Left hindlimb (tissue), 1 donor: ENCODE measurements at places on chromosomes 3 and 15.

DNA sequence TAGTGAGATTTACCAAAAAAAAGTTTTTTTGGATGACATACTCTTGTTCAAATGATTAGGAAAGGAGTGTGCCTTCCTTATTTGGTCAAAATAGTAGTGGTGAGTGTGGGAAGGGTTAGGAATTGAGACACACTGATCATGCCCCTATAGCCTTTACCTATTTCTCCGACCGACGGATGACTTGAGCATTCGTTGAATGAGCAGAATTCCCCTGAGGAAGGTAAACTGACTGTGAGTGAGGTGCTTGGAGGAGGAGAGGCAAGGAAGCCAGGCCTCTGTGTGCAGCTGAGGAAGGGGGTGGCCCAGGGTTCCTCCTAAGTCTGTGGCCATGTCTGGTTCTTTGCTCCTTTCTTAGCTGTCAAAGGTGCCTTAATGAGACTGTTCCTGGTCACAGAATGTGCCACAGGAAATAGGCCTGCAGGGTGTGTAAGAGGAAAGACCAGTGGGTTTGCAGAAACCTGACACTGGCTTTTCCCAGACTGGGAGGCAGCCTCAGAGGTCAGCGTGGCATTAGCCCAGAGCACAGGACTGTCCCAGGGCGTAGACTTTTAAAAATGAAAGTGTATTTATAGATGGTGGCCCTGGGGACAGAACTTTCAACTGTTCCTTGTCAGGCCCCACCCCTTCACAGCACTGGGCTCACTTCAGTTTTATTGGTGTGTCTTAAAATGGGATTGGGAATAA lies 307.7 kb upstream of the C2CD4B start:
- no peak for DNase-seq

DNA sequence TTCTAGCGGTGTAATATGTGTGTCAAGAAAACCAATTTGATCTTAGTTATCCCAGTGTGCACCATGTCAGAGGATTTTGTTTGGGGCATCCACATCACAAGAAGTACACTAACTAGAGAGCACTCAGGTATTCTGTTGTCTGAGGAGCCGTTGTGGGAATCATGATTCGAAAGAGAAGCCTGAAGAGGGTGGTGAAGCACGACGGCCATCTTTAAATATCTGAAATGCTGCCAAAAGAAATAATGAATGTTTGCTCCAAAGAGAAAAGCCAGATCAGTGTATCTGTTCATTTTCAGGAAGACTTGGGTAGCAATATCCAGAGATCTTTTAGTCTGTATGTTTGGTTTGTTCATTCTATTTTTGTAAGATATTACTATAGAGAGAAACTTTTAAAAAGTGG lies 180.7 kb downstream of the KLHL25 start:
- DNase-seq: no peak

- DNase-seq: peak; percentile 35
Measured at GRCh38 chr3:126782536-126782935, 78.5 kb downstream of the CHCHD6 start.

GRCh38 chr3:64028754-64029153 lies 5.5 kb upstream of the PSMD6 start:
- DNase-seq: no peak

DNA sequence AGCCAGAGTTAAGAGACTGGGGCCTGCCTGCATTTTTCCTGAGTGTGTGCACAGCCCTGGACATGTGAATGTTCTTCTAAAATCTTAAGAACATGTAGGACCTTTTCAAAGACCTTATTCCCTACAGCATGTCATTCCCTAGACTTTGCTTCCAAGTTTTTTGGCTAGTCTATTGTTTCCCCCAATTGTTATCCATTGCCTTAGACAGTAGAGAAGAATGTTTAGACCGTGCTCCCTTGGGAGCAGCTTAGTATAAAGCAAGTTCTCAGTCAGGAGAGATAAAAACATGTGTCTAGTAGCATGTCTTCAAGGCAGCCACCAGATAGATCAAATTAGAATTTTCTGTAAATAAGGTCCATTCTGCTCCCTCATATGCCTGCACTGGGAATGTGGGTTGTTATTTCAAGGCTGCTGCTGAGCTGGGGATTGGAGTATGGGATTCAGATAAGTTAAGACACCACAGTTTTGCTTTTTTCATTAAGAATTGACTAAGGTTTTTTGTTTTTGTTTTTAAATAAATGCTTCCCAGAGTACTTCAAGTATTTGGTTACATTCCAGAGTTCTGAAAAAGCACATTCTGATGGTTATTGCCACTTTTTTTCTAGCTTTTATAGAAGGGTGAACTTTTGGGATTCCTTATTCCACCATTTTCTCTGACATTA lies 246.7 kb downstream of the RORA start:
- DNase-seq: no peak

- DNase-seq: peak; percentile 22
Measured at GRCh38 chr3:141112686-141113297, 61.6 kb downstream of the SPSB4 start.

DNA sequence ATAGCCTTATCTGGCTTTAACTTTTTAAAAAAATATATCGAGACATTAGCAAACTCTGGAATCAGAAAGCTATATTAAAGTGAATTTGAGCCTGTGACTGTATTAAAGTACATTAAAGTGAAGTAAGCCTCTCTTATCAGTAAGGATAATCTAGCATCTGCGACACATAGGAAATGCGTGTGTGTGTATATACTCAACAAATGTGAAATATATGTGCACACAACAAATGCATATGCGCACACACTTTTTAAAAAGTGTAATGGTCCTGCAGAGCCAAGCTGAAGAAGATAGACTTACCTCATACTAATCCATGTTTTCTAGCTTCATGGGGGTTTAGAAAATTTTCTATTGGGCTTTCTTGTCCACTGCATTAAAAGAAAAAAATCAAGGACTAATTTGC lies 437.1 kb downstream of the ZIC1 start:
- no peak for DNase-seq

DNA sequence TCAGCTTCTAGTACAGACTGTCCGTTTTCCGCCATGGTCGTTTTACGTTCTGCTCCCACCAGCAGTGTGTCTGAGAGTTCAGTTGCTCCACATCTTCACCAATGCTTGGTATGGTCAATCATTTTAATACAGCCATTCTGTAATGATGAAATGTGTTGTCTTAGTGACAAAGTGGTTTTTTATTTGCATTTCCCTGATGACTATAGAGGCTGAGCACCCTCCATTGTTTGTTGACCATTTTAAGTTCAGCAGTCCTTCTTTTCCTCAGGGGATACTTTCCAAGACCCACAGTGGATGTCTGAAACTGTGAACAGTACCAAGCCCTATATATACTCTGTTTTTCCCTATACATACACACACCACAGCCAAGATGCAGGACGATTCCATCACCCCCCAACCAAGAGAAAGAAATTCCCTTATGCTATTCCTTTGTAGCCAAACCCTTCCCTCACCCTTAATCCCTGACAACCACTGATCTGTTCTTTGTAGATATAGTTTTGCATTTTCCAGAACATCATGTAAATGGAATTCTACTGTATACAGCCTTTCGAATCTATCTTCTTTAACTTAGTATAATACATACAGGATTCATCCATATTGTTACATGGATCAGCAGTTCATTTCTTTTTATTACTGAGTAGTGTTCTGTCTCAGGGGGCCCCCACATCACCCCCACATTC lies 55.9 kb downstream of the C3orf20 start:
- DNase-seq: no peak

- DNase-seq: peak; percentile 6
Measured at GRCh38 chr3:128330214-128330842, 136.4 kb downstream of the DNAJB8 start.

- no peak for DNase-seq
Measured at GRCh38 chr3:173770796-173771573, 373.4 kb downstream of the NLGN1 start.

DNA sequence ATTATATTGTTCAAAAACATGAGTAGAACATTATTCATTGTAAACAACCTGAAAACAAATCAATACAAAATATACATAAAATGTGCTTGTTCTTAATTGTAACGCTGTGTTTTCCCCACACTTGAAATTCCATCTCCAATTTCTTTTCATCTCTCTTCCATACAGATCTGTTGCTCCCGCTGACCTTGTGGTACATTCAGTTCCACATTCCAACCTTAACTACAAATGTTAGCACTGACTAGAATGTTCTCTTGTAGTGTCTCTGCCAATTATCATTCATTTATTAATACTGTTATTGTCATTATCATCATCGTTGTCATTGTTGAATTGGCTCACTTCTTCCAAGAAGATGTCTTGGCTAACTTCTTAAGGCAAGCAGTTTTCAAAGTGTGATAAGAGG lies 65.7 kb downstream of the NLGN1 start:
- no peak for DNase-seq

DNA sequence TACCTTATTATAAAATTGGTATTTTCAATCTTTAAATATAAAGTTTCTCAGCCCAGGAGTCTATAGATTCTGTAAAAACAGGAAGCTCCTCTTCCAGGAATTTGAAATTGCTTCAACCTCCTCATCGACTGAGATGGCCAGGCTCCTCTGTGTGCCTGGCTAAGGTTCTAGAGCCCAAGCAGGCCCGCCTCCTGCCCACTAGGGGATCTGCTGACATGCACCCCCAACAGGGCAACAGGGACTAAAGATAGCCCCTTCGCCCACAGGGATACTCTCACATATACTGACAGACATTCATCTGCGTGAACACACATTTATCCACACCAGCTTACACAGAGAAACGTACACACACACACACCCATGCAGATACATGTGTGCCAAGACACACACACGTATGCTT lies 183.1 kb upstream of the TLE3 start:
- no peak for DNase-seq

- no peak for DNase-seq
Measured at GRCh38 chr3:71380096-71380495, 203.4 kb downstream of the FOXP1 start.

- DNase-seq: no peak
Measured at GRCh38 chr15:57171426-57171825, 204.9 kb upstream of the CGNL1 start.

- peak; percentile 37 for DNase-seq
Measured at GRCh38 chr3:101216710-101217465, 103.5 kb downstream of the IMPG2 start.

DNA sequence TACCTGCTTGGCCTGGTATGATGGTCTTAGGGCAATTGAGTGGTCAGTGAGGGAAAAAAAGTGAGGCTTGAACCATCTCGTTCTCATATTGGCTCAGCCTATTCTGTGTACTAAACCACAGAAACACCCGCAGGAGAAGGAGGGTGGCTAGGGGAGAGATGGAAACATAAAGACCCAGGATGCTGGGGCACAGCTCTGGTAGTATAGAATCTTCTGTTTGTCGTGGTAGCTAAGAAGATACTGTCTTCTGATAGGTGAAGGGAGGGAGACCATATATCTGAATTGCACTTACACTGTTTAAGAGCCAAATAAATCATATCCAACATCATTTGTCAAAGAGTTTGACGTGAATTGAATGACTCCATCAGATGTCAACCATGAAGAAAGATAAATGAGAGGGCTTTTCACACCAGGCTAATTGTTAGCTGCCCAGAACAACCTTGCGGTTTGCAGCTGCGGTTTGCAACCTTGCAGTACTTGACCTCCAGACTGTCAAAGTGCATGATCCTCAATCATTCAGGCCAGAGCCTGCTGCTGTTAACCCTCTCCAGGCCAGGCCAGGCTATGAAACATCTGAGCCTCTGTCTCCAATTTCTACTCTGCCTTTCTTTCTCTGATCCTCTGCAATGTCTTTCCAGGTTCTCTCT lies 40.9 kb upstream of the PIK3R4 start:
- no peak for DNase-seq

GRCh38 chr3:108818404-108818803 lies 4.2 kb upstream of the TRAT1 start:
- DNase-seq: no peak

GRCh38 chr15:92653836-92654539 lies 1.6 kb downstream of the FAM174B start:
- DNase-seq: peak; percentile 60

GRCh38 chr15:54307252-54307902 lies 329.1 kb downstream of the UNC13C start:
- no peak for DNase-seq

DNA sequence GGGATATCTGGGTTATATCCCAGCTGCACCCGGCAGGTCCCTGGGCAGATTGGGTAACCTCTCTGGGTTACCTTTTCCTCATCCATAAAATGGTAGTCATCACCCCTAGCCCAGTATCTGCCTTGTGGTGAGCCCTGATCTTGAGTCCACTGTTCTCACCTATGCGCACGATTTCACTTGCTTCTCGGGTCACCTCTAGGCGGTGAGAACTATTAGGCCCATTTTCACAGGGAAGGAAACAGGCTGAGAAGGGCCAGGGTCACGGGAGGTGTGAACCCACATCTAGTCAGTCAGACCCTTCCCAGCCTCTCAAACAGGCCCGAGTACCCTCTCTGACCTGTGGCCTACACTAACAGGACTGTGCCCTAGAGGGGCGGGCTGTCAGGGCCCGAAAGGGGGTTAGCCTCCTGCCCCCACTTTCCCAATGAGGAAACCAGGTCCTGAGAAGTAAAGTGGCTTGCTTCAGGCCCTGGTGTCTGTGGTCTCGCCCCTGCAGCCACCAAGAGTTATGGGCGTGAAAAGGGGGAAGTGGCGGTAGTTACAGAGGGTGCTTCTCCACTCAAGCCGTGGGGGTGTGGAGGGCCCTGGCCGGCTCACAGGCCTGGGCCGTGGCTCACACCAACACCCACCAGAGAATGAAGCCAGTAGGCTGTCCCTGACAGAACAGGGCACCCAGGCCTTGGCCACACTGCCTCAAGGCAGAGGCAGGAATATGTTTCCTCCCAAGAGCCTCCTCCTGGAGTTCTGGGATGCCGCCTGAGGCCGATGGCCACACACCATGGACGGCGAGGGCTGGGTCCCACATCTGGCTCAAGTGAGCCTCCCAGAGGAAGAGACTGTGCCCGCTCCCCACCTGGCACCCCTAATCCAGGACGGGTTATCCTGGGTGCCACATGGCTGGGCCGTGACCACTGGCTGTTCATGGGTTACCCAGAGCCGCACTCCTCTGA lies 19.5 kb downstream of the PSTPIP1 start:
- peak; percentile 27 for DNase-seq

DNA sequence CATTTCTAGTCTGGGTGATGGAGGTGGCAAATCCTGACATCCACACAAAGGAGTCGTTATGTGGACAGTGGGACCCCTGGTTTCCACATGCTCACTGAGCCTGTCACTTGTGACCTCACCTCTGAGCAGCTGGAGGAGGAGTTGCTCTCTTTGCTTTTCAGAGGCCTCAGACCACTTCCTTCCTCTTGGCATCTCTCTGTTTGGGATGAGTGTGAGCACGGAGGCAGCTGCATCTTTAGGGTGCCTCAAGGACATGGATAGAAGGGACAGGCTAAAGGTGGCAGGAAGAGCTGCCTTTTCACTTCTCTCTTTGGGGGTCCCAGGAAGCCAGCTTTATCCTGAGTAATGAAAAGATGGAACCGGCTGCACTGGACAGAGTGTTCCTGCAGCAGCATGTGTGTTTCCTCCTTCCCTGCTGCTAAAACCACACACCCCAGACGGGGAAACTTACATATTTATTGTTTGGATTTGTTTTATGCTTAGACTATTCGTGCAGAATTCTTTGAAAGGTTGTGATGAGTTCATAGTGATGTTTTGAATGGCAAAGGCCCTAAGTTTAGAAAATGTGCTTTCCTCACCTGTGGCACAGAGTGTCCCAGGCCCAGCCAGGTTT lies 31.8 kb downstream of the GPR171 start:
- DNase-seq: no peak
